ENCODE measurements at places on chromosomes 7 and 10.

- no peak for DNase-seq
These were observed 62.7 kb downstream of the ENTPD1 start for GRCh38 chr10:95818668-95819067.

- DNase-seq, result no peak
These were observed 26.5 kb upstream of the CHST15 start for GRCh38 chr10:124119946-124120345.

GRCh38 chr10:93300288-93300917, 181.7 kb downstream of the MYOF start:
- no peak for DNase-seq

DNA sequence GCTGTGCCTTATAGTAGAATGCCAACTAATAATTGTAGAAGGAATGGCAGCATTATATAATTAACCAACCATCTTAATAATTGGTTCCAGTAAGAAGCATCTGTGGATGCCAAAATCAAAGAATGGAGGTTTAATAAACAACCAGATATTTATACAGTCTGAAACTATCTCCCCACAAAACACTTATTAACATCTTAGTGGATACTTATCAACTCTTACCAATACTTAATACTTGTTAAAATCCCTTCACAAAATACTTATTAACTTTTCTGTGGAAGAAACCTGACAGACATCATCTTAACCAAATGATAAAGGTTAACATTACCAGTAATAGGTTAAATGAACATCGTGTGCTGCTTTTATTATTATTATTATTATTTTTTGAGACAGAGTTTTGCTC, 29.1 kb upstream of the FAM107B start:
- no peak for DNase-seq

GRCh38 chr10:101158459-101159058, 27.5 kb downstream of the TLX1 start:
- no peak for DNase-seq

DNA sequence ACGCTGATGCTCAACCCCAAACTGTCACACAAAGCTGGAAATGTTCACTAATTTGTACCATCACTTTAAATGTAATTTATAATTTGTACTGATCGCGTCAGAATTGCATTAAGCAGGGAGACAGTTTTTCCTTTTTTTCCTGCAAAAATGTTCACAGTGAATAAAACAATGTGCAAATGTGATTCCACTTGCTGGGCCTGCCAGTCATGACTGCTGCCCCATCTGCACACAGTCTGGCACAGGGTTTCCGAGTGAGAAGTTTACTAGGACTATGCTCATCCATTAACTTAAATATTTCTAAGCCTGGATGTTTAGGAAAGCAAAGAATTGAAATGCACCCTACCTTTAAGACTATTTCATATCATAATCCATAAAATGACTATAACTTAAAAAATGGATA, 99.6 kb downstream of the SORBS1 start:
- no peak for DNase-seq

DNA sequence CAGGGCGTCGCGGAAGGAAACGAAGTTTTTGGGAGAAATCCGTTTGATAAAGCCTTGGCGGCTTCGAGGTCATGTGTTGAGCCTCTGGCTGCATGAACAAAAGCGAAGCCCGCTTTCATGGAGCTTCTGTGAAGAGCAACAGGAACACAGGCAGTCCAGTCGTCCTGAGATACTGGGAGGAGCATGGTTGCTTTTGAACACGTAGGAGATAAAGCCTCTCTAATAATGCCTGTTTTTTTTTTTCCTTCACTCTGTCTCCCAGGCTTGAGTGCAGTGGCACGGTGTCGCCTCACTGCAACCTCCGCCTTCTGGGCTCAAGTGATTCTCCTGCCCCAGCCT, 473 bp upstream of the ZNF32 start:
- DNase-seq, result no peak

DNA sequence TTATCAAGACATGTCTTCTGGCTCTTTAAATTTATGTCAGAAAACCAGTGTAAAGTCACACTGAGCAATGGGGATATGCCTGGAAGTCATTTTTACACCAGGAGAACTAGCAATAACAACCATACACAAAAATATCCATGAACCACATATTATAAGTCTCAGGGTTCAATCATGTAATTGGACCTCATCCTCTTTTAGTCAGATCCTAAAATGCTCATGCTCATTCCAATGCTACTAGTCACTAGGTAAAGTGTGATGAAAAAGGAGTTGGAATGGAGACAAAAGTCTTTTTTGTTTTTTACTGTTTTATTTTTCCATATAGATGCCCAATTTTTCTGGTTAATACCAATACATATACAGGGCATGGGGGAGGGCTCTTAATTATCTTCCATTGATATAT, 306.1 kb downstream of the DGKB start:
- no peak for DNase-seq

DNA sequence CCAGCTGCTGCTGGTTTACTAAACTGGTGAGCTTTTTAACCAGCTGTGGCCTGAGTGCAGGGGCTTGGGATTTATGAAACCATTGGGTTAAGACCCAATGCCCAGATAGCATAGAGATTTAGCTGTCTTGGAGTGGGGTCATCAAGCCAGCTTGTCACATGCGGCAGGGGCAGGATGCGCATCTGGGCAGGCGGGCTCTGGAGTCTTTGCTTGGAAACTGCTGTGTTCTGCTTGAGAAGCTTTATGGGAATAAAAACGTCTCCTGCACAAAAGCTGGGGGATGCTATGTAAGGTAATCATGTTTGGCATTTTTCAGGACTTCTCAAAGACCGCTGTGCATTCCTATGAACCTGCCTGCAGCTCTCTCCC, 136.3 kb downstream of the MAPK8 start:
- no peak for DNase-seq

- DNase-seq, result no peak
These were observed 151.6 kb upstream of the STEAP4 start for GRCh38 chr7:88458279-88458678.

DNA sequence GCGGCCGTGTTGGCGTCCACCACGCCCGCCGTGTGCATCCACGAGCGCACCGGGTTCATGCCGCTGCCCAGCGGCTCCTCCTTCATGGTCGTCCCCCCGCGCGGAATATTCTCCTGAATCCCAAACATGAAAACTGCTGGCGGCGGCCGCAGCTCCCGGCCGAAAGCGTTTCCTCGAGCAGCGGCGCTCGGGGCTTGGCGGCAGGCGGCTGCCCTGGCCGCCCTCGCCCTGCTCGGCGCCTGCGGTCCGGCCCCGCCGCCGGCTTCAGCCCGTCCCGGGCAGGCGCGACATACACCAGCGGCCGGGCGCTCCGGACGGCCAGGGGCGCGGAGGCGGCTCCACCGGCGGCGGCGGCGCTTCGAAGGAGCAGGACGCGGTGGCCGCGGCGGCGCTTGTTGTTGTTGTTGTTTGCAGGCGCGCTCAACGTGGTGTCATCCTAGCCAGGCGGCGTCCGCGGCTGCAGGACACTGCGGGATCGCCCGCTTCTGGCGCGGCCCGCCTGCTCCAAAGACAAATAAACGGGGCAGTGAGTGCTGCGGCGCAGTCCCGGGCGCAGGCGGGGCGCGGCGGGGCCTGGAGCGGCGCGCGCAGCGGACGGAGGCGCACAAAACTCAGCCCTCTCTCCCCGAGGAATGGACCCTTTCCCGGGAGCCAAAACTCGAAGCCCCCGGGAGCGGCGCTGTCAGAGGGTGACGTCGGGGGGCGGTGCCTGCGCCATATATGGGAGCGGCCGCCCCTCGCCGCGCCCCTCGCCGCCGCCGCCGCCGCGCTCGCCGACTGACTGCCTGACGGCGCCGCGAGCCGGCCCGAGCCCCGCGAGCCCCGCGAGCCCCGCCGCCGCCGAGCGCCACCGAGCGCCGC, at the start of gene EBF3:
TSS of gene EBF3 (minus strand) at position 634 of the 861 bp plus-strand sequence. CDS start at position 128, 506 bp downstream.
- no peak for DNase-seq

DNA sequence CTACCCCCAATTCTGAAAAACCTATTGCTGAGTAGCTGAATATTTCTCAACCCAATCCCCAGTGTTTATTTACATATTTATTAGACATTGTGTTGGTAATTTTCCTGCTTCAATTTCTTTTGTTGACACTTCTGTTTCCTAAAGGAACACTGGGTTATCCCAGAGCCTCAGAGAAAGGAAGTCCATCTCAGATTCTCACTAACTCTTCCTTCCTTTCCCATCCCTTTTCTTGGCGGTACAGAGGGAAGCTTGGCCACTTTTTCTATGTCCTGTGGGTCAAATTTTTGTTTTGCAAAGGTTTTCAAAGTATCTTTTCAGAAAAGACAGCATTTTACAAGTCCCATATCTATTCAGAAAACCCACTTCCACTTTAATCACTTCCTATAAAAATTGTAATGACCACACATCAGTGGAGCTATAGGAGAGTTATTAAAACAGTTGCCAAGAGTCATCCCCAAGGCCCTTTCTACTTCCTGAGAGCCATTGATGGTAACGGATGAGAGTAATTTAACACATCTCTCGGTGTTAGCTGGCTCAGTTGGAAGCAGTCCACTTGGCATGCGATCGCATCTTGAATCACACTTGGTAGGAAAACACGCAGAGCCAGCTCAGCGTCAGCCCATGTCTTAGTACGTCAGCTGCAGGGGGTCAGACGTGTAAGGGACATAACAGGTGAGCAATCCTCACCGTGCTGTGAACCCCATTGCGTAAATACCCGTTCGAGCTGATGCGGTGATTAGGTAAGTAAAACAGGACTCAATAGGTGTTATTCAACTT, 231.1 kb upstream of the ADARB2 start:
- no peak for DNase-seq

- DNase-seq, result no peak
These were observed 58.3 kb downstream of the VCL start for GRCh38 chr10:74056050-74056818.

DNA sequence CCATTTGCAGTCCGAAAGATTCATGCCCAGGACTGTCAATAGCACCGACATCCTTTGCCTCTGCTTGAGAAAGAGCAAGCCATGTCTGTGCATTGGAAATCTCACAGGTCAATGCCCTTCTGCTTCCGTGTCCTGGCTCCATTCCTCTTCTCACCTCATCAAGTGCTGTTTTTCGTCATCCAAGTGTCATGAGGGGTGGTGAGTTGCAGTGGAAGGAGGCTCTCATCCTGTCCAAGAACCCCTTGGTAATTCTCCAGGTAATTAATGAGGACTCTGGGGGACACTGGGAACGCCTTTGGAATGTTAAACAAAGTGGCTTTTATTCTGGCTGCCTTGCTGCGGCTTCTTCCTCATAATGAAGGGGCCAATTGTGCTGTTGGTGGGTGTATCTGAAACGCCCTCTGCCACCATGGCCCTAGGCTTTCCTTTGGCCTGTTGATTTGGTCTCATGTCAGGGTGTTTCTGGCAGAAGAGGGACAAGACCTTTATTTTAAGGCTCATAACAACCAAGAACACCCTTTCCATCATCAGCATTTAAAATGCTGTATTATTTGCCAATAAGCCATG, 57.7 kb downstream of the PPP1R3C start:
- peak; percentile 67 for DNase-seq

DNA sequence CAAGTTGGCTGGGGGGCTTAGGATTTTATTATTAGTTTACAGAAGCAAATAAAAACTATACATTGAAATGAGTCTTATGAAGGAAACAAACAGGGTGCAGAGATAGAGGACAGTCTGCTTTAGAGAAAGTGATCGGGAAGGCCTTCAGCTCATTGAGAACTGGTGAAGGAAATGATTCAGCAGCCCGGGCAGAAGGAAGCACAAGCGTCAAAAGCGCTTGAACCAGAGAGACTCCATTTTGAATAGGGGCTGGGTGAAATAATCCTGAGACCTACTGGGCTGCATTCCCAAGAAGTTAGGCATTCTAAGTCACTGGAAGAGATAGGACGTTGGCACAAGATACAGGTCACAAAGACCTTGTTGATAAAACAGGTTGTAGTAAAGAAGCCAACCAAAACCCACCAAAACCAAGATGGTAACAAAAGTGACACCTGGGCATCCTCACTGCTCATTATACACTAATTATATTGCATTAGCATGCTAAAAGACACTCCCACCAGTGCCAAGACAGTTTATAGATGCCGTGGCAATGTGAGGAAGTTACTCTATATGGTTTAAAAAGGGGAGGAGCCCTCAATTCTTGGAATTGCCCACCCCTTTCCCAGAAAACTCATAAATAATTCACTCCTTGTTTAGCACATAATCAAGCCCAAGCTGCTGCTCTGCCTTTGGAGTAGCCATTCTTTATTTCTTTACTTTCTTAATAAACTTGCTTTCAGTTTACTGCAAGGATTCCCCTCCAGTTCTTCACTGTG, 83.1 kb upstream of the MPP7 start:
- no peak for DNase-seq

DNA sequence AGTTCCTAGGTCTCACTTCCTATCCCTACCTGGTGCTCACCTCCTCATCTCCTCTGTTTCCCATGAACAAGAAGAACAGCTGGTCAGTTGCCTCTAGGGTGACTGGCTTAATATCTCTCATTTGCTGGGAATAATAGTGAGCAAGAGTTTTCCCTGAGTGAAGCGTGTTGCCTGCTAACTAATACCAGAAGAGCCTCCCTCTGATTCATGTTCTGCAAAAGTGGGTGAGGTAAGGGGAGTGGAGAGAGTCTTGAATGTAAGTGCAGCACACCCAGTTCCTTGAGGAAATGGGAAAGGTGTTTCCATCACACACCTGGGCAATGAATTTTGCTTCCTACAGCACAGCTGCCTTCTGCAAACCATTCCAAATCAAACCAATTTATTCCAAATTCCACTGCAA, 29.6 kb downstream of the FZD1 start:
- no peak for DNase-seq

GRCh38 chr7:76252021-76252420, 50.3 kb downstream of the SRRM3 start:
- DNase-seq, result no peak

GRCh38 chr10:58460157-58460556, 52.5 kb upstream of the BICC1 start:
- no peak for DNase-seq

DNA sequence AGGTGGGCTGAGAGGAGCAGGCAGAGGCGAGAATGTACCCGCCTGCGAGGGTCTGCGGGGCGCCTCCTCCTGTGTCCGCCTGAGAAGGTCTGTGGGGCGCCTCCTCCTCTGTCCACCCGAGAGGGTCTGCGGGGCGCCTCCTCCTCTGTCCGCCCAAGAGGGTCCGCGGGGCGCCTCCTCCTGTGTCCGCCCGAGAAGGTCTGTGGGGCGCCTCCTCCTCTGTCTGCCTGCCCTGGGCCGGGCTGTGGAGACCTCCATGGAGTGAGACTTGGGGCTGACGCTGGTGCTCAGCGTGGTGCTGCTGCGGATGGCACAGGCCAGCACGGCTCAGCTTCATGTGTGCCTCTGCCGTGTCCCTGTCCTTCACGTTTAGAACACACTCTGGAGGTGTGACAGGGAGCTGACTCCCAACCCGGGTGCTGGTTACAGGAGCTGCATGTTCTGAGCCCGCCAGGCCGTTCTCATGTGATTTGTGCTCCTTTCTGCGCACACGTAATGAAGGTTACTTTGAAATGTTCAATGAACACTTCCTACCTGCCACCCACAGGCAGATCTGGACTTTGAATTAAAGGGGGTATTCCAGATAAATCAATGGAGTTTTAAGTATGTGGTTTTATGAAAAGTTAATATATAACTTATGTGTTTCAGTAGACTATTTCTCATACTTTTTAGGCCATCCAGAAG, 20.5 kb upstream of the GET4 start:
- DNase-seq, result no peak
